ENCODE measurements at places on chromosomes 3 and 15. TPM values are rescaled to one million over a fixed set of nuclear protein-coding genes. Genes with fewer than 3 reads are reported as not detected.

DNA sequence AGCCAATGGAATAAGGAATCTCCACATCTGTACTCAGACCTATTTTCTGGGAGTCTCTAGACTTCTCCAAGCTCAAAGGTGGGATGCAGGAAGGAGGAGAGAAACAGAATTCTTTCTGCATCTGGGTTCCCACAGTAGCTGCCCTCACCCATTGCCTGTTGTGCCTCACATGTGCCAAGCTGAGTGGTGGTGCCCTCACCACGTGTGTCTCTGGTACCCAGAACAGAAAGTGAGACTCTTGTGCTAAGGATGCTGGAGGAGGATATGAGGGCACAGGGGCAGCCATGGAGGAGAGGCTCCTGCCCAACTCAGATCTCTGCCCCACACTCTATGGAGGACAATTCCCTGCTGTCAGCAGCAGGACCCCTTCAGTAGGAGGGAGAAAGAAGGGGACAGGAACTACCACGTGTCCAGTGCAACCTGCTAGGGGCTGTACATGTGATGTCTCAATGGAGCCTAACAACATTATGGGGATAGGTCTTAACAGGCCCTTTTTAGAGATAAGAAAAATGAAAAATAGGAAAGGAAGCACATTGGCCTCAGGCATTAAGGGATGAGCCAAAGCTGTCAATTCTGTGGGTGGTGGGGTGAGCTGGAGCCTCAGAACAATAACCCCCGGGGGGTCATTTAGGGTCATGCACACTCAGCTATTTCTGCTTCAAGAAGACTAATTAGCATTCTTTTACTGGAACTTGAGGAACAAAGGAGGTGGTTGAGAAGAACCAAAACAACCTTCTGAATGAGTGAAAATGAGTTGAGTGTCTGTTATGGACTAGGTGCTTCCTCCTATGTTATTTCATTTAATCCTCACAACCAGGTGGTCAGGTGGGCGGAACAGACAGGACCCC is 16.3 kb upstream of the NOX5 start:
- no peak for ATAC-seq

Gene SLC2A2
- not detected for total RNA-seq

GRCh38 chr15:67137319-67137718 is 71.9 kb downstream of the SMAD3 start:
- no peak for ATAC-seq

- ATAC-seq, result no peak
Measured at GRCh38 chr3:190734490-190734889, 128.0 kb downstream of the GMNC start.

DNA sequence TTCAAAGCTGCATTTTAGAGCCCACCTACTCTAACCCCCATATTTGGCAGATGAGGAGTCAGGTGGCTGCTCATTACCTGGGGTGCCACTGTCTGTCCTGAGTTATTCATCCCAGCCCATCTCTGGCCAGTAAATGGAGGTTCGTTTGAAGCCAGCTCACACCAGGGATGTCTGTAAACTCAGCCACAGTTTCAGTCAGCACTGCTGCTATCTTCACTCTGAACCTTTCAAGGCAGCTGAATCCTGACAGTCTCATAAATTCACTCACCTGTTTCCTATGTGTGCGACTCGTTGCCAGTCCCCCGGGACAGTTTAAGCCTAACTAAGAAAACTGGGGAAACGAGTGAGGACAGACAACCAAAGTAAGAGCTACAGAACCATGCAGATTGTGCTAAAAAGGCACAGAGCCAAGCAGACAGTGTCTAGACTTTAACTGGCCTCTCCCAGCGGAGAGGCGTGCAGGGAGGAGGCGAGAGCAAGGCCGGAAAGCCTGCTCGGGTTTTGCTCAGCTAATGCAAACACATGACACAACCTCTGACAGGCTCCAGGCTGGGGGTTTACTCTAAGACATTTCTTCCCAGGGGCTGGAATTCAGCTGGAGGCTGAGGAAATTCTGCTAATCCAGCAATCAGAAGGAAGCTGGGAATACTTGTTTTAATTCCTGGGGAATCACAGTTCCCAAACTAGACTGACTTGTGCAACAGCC is 12.0 kb downstream of the FSTL1 start:
- ATAC-seq, result peak; percentile 54

DNA sequence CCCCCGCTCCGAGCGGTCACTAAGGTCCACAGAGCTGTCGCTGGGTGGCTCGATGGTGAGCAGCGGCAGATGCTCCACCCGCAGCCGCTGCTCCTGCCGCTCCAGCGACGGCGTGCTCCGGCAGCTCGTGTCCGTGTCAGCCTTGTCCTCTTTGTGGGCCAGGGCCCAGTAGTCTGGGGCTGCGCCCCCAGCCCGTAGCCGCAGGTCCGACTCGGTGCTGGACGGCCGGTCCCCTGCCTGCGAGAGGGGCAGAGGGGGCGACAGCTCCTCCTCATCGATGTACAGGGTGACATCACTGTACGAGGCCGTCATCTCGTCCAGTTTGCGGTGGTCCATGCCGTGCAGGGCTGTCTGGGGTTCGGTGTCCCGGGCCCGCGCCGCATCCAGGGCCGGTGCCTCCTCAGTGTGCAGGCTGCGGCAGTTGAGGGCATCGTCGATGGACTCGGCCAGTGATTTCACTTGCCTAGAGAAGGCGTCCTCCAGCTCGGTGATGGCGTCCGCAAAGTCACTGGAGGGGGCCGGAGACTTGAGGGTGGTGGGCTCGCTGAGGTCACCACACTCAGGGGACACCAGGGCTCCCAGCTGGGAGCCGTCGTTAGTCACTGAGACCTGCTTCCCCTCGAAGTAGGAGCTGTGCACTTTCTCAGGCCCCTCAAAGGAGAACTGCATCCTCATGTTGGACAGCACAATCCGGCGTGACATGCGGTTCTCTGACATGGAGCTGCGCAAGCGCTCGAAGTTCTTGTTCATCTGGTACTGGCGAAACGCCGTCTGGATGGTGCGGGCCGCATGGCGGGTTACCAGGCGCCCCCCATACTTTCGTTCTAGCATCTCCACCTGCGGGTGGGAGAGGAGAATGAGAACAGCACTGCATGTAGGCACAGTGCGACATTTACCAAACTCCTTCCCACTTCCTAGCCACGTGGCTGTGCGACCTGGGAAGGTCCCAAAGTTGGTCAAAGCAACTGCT is 94.8 kb upstream of the RPL32 start:
- ATAC-seq, result no peak

DNA sequence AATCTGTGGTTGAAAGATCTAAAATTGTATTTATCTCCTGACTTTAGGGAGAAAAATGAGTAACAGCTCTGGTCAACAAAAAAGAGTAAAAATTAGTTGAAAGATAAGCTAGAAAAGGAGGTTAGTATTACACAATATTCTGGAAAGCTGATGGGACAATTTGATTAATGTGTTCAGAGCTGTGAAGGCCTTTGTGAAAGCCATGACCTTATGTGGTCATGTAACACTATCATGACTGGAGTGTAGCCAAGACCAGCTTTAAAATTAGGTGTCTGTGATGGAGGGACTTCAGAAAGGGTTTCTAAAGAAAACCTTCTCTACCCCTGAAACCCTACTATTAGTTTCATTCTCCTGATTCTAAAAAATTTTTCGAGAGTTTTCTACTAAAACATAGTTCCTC is 127.2 kb downstream of the NFKBIZ start:
- no peak for ATAC-seq

Gene ACKR4
- not detected for total RNA-seq

DNA sequence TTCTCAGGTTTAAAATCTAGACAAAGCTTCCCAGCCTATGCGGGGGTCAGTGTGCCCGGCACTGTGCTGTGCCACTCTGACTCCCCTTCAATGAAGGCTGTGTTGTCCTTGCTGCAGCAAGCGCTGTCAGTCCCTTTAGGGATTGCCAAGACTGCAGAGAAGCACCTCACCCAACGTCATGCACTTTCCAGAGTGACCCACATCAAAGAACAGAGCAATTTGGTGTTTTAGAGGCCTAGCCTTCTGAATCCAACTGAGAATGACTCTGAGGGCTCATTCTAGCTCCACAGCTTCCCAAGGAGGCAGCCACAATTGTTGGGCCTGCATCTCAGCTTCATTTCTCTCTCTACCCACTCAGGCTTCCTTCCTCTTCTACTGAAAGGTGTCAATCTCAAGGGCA is 26.4 kb downstream of the SLC9A9 start:
- ATAC-seq, result no peak

DNA sequence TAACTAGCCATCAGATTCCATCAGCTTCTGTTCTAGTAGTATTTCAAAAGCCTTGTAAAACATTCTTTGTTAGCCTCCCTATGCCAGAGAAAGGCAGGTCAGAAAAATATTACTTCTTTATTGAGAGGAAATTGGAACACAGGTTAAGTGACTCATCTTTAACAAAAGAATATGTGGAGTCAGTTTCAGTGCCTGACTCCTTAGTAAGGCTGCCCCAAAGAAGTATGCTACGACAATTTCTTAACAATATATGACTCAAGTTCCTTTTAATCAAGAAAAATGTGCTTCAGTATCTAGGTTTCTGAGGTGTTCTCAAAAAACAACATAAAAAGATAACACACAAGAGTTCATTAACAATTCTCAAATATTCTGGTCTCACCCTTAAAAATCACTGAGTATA is 139.2 kb downstream of the VPS13C start:
- no peak for ATAC-seq

Gene SLC30A4
- 7.4 TPM for total RNA-seq

GRCh38 chr15:80550908-80551260 is 144.2 kb upstream of the ABHD17C start:
- ATAC-seq, result no peak

Gene FBN1
- 6.9 TPM for total RNA-seq

Gene TMIE
- total RNA-seq, result 1.6 TPM

- ATAC-seq, result no peak
Measured at GRCh38 chr15:73357999-73358665, 10.6 kb downstream of the HCN4 start.

DNA sequence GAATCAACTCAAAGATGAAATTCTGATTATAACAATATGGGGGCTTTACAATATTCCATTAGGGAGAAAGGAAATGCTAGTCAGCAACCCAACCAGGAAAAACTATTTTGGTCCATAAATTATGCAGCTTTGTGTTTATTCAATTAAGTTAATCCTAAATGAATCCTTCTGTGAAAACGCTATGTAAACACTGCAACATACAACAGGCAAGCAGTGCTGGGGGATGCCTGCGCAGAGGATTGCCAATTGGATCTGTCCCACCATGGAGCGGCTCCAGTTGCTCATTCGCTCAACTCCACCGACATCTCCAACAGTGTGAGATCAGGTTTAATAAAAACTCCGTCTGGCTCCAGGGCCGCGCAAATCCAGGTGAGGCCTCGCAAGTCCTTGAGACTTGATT is 290.5 kb upstream of the VEPH1 start:
- no peak for ATAC-seq

DNA sequence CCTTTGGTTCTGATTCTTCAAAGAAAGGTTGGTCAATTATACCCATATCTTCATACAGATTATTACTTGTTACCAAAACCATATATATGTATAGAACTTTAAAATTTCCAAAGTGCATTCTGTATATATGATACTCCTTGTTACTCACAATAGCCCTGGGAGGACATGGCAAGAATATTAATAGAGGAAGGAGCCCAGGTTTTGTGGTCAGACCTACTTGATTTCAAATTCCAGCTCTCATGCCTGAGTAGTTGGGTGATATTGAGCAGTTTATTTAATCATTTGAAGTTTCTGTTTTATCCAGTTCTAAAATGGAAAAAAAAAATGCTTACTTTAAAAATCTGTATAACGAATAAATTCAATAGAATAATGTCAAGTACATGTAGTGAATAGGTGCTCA is 2.5 kb downstream of the IL1RAP start:
- ATAC-seq, result no peak

Gene CACNA2D3
- total RNA-seq, result 7.0 TPM

DNA sequence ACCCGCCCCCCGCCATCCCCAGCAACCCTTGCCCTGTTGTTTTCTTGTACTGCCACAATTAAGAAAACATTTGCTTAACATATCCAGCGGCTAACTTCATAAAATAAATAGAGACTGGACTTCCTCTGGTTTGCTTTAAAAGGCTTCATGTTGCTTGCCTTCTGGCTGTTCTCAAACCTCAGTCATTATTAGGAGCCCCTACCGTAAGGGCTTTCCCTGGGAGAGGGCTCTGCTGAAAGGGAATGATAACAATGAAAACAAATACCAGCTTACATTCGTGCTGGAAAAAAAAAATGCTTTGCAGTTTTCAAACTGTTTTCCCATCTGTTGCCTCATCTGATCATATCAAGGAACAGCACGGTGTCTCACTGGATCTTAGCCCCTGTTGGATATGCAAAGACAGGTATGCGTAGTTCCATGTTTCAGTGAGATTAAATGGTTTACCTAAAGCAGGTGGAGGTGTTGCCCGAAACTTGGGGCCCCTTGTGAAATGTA is 77.2 kb upstream of the VGLL4 start:
- no peak for ATAC-seq

DNA sequence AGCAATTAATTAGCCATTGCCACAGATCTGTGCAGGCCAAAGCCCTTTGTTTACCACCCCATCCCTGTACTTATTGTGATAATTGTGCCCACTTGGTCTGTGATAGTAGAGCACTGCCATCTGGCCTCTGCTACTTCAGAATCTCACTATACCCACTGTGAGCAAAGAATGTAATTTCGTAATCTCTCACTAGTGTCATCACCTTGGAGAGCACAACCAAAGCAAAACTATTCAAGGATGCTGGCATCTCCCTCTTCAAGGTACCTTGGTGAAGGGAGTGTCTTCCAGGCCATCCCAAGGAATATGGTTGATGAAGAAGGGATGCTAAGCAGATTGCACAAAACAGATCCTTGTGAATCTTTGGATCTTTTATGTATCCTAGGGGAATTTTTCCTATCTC is 34.7 kb upstream of the NOX5 start:
- ATAC-seq, result no peak

GRCh38 chr15:96565266-96565665 is 234.8 kb downstream of the NR2F2 start:
- no peak for ATAC-seq

DNA sequence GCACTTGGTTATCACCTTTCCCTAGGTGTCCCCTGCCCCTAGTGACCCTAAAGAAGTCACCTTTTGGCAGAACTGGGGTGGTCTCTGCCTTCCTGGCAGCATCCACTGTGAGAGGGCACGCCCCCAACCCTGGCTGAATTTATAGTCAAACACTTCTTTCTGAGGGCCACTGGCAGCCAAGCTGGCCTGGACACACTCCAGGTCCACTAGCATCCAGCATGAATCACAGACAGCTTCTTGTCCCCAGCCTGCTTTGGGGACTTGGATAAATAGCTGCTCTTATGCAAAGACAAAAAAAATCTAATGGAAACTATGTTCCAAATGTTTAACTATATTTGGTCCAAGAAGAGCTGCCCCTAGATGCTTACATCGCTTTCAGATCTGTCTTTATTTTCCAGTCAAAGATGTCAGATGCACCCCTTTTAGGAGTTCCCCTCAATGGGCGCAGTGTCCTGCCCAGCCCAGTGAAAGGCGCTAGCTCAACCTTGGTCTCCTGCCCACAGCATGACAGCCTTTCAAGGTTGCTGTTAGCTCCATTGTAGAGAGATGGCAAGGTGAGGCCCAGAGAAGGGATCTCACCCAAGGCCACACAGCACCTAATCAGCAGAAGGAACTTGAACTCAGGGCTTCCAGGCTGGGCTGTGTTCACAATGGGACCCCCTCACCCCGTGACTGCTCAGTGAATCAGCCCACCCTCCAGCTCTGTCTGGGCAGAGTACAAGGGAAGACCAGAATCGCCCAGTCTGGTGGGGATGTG is 7.0 kb downstream of the RASL12 start:
- no peak for ATAC-seq
